ENCODE measurements at places on chromosomes 2 and 18.
A peak's percentile ranks its signal among the peaks of the same experiment; 100 is the strongest.

DNA sequence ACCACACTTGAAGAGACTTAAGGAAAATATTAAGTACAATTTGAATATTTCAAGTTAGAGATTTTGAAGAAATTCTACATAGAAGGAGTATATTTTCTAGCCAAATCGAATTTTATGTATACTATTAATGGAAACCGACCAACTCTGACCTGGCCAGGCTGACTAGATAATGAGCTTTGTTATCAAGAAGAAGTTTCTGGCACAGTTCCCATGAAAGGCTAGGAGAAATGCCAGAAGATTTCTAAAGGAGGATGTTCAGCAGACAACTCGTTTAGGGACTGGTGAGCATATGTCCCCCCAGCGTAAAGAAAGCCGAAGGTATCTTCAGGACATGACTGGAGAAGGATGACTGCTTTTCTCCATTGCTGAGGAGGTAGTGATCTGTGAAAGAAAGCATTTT, 127.3 kb downstream of the DIS3L2 start:
- no peak for DNase-seq

DNA sequence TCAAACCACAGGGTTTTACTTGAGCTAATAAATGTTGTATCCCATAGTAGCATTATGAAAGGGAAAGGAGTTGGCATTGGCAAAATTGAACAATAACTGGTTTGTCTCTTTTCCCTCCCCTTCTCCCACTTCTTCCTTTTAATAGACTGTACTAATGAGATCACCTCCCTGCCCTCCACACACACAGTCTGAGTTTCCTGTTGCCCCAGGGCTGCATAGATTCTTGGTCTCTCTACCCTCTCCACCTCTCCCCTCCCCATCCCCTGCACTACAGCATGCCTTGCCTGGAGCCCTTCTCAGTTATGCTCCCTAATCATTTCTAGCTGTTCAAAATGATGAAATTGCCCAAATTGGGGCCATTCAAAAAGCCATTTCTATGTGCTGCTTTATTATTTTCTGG, 37.2 kb upstream of the NEMP2 start:
- DNase-seq, result no peak

DNA sequence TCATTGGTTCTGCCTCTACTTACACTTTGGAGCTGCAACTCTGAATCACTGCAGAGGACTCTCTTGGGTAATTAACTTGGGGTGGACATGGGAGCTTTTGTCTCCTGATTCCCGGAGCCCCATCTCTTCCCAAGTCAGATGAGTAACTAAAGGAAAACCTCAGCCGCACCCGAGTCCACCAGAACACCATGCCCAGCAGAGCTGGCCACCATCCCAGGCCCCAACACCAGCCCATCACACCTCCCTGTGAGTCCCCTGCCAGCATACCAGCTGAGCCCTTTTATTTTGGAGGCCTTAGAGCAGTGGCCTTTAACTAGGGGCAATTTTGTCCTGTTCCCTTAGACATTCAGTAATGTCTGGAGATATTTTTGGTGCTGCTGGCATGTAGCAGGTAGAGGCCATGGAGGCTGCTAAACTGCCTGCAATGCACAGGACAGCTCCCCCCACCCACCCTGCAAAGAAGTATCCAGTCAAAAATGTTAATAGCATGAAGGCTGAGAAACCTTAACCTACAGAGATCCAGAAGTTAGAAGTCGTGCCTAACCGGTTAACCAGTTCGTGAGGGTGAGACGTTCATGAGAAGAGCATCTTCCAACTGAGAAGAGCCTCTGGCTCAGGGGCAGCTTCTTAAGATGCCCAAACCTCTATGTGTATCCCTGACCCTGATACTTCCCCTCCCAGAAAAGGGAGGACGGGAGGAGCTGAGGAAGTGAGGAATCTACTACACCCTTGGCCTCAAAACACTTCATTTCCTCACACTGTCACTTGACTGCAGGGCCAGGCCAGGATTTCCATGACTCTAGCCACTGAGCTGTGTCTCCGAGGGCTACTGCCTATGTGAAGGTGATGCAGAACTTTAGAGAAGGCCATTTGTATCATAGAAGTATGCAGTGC, 139.9 kb upstream of the EPAS1 start:
- no peak for DNase-seq

DNA sequence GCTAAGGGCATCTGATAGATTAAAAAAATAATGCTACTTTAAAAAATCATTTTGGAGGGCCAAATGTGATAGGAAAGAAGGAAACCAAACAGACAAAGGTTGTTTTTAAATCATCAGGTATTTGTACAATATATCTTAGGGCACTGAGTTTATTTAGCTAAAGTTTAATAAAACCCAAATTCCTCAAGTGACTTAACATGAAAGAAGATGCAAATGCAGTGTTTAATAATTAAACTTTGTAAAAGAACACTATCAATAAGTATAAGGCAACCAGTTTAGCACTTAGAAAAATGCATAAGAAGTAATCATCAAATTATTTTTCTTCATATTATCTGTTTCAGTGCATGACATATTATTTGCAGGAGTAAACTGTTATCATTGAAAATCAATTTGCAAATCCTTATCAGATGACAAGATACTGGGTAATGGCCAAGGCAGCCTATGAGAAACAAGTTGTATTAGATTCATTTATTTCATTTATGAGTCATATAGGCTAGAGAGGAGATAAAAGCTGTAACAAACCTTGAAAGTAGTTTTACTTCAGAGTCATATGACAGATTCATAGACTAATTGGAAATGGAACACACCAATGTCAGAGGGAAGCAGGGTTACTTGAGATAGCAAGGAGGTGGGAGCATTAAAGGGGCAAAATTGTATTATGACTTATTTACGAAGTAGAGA, 165.5 kb downstream of the GCA start:
- no peak for DNase-seq

- no peak for DNase-seq
These were observed 21.6 kb upstream of the TRIB2 start for GRCh38 chr2:12694990-12695774.

DNA sequence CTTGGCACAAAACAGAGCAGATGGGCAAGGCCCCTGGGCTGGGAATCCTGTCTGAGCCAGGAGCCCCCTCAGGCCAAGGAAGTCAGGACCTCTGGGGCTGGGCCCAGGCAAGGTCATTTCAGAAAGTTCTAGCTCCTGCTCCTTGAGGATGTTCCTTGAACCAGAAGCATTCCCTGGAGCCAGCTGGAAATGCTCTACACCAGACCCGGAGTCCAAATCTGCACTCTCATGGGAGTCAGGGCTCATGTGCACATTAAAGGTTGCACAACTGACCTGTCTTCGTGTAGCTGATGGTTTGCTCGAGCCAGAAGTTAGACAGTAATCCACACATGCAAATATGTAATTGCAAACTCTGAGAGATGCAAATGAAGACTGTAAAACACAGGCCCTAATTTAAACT, 18.0 kb downstream of the PARD6G start:
- DNase-seq, result no peak

- peak; percentile 43 for DNase-seq
These were observed 23.6 kb upstream of the RBM44 start for GRCh38 chr2:237774811-237775553.

GRCh38 chr18:58315041-58315440, 271.0 kb downstream of the NEDD4L start:
- peak; percentile 67 for DNase-seq

GRCh38 chr2:189549449-189549832, 31.1 kb downstream of the SLC40A1 start:
- no peak for DNase-seq

GRCh38 chr2:98554116-98554861, 54.0 kb downstream of the COA5 start:
- no peak for DNase-seq

- DNase-seq, result no peak
These were observed 83.1 kb downstream of the FARSB start for GRCh38 chr2:222572751-222573174.

DNA sequence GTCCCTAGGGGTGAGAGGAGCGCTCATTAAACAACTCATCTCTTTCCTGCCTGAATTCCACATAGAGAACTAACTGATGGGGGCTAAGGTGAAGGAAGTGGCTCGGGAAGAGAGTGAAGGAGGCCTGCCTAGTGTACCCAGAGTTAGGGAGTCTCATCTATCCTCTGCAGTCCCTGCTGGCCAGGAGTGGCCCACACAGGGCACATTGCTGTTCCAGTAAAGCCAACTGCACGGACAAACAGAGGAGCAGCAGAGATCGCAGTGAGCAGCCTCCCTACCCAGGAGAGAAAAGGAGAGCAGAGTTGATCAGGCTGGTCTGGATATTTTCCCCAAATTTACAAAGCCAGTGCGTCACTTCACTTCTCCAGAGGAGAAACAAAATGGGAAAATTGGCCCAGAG, 16.9 kb upstream of the FN1 start:
- no peak for DNase-seq

DNA sequence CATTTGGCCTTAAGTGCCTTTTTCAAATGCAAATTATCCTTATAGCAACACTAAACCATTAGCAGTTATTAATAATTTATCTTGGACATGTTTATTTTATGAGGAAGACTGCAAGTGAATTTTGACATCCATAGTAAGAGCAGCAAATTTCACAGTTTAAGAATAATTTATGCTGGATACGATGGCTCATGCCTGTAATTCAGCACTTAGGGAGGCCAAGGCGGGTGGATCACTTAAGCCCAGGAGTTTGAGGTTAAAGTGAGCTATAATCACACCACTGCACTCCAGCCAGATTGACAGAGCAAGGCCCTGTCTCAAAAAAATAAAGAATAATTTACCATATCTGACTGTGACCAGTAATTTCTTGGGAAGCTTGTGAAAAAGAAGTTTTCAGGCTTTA, 286.2 kb downstream of the TMX3 start:
- no peak for DNase-seq

- DNase-seq, result no peak
These were observed 9.3 kb upstream of the MGAT5 start for GRCh38 chr2:134244587-134244986.

GRCh38 chr2:74131901-74132300, 15.8 kb downstream of the BOLA3 start:
- no peak for DNase-seq

- DNase-seq, result no peak
These were observed 46.4 kb downstream of the ADCY3 start for GRCh38 chr2:24873619-24874018.

DNA sequence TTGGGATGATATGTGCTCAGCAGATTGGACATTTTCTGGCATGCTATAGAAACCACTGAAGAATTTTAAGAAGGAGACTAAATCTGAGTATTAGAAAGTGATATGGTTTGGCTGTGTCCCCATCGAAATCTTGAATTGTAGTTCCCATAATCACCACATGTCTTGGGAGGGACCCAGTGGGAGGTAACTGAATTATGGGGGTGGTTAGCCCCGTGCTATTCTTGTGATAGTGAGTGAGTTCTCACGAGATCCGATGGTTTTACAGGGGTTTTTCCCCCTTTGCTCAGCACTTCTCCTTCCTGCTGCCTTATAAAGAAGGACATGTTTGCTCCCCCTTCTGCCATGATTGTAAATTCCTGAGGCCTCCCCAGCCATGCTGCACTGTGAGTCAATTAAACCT, 535.9 kb upstream of the VRK2 start:
- DNase-seq, result no peak

DNA sequence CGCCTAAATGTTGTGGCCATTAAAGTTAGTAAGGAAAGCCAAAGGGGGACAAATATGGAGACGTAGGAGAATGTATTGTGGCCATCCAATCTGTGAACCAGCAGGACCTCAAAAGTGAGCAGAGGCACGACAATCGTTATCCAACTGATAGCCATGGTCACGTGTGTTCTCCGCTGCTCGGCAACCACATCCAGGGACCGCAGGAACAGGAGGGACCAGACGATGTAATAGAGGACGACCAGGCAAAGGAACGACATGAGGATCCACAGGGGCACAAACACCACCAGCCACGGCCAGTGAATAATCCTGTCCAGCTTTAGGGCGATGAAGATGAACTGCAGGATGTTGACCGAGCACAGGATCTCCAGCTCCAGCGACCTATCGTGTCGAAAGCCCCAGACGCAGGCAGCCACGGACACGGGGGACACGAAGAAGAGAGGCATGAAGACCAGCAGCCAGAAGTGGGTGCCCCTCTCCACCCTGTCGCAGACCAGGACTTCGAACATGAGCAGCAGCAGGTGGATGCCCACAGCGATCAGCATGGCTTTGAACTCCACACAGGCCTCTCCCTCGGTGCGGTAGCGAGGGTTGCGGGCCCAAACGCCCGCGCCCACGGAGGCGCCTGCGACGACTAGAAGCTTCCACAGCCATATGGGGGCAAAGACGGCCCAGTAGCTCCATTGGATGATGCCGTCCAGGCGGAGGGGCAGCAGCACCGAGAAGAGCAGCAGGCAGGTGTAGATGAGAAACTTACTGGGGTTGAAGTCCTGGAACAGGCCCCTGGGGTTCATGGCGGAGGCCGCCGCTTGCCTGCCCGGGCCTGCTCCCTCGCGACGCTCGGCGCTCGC, 790 bp downstream of the TMEM185B start:
- DNase-seq, result no peak

DNA sequence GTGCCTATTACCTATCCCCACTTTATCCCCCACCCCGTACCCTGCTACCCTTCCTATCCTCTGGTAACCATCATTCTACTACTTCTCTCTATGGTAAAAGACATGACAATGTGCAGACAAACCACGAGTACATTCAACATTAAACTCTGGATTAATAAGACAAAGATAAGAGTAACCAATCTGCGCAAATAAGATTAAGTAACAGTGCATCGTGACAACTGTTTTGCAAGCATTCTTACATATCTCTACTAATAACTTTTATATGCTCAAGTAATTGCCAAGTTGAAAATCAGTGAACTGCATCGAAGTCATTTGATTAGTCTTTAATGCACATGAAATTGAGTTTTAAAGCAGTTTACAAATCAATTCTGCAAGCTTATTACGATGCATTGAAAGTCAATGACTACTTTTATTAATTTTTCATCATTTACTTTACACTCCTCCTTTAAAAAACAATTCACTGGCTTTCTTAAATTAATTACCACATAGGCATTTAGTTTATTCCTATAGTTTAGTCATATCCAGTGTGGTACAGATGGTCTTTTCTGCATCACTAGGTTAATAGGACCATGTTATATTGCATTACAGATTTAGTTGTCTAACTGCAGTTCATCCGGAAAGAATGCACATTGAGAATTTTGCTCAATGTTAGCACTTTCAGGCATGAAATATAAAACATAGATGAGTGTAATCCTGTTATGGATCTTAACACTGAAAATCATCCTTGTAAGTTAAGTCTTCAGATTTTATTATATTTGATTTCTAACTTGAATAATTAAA, 178.1 kb downstream of the GCA start:
- DNase-seq, result no peak

DNA sequence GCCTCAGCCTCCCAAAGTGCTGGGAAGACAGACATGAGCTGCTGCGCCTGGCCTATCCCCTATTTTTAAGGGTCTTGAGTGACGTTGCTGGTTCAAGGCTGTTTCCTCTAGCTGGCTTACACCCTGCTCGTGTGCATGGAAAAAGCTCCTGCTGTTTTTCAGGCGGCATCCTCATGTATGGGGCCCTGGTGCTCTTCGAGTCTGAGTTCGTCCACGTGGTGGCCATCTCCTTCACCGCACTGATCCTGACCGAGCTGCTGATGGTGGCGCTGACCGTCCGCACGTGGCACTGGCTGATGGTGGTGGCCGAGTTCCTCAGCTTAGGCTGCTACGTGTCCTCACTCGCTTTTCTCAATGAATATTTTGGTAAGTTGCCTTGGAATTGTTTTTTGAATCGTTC, 22.0 kb upstream of the NFATC1 start:
- no peak for DNase-seq

- peak; percentile 72 for DNase-seq
These were observed 431.8 kb upstream of the SPHKAP start for GRCh38 chr2:228613133-228613850.
